ENCODE measurements at places on chromosomes 2 and 18.

- DNase-seq, result no peak
Observed at GRCh38 chr2:33040541-33040940, 93.8 kb downstream of the LTBP1 start.

- no peak for DNase-seq
Observed at GRCh38 chr18:35588122-35588521, 6.6 kb downstream of the GALNT1 start.

DNA sequence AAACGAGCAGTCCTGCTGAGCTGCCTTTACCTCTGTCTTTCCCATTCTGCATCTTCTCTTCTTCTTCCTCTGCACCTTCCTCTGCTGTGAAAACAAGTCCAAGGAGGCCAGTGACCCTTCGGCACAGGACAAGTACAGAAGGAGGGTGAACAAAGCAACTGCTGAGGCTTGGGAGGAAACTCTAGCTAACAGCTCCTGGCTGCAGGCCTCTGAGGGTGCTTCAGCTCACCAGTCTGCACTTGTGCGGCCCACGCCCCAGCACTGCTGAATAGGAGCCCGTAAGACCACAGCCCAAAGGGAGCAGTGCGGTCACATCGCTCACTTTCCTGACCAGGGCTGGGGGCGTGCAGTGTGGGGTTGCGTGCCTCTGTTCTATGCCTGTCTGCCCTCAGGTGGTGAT lies 42.1 kb upstream of the DNMT3A start:
- DNase-seq, result no peak

DNA sequence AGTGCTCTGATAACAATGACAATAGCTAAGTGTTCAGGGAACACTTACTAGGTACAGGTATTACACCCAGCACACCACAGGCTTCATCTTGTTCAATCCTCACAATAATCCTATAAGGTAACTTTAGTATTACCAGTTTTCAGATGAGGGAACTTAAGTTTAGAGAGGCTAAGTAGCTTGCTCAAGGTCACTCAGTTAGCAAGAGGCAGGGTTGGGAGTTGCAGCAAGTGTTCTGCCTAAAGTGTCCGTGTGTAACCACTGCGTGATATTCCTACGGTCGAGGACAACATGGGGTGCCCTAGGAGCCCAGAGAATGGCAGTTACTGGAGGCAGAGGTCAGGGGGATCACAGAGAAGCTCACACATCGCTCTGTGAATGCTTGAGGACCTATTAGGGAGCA lies 30.2 kb upstream of the EGR4 start:
- no peak for DNase-seq

- no peak for DNase-seq
Observed at GRCh38 chr2:11932048-11932512, 185.6 kb downstream of the LPIN1 start.

- DNase-seq, result no peak
Observed at GRCh38 chr2:82694431-82694830, 1764.6 kb downstream of the SUCLG1 start.

DNA sequence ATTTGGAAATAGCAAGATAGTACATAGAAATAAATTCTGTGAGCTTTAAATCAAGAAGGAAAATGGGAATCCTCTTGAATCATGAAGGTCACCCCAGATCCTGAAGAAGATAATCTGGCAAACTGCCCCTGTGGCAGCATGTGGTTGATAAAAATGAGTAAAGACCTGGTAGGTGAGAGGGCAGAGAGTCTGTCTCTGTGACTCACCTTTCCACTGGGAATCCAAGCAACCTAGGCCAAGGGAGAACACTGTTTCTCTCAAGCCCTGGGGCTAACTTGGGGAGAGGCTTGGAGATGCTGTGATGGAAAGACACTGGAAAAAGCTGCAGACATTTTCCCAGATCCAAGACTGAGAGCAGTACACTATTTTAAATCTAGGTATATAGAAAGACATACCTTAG lies 185.8 kb upstream of the CNTNAP5 start:
- no peak for DNase-seq

DNA sequence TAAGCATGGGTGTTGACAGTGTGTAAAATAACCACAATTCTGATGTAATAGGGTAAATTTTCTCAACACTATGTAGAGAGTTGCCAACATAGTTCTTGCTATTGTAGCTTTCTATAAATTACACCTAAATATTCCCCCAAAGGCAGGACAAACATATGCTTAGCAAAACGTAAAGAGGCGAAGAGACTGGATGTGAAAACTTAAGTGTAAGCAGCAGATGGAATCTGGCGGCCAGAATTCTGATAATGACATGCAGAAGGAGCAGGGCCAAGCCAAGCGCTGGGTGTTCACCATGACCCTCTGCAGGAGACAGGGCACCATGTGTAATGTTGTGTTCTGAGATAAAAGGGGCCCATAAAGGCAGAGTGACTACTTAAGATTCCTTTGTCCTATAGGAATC lies 105.2 kb upstream of the ZNF521 start:
- DNase-seq, result peak; percentile 82

- peak; percentile 96 for DNase-seq
Observed at GRCh38 chr2:196166876-196167275, 4.5 kb downstream of the STK17B start.

DNA sequence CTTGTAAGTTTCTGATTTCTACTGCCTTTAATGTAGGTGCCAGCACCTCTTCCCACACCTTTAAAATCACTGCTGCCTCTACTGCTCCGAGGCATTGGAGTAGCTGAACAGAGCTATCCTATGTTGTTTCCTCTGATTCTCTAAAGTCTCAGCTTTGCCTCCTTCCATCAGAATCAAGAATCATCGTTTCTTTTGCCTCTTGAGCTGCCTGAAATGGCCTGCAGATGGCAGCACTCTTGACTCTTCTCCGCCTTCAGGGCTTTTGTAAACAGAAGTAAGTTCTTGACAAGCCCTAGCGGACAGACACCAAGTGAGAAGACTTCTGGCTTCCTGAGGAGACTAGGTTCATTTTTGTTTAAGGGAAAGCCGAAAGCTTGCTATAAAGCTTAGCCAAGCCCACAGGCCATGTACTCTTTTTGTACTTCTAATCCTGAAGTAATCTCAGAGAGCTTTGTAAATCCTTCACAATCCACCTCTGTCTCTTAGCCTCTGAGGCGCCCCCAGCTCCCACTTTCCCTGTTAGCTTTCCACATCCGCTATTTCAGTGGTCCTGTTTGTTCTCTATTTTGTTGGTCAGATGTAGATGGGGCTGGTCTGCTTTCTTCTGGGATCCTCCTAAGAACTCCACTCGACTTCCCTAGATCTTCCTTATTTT lies 48.4 kb downstream of the GTF3C3 start:
- DNase-seq, result peak; percentile 57

DNA sequence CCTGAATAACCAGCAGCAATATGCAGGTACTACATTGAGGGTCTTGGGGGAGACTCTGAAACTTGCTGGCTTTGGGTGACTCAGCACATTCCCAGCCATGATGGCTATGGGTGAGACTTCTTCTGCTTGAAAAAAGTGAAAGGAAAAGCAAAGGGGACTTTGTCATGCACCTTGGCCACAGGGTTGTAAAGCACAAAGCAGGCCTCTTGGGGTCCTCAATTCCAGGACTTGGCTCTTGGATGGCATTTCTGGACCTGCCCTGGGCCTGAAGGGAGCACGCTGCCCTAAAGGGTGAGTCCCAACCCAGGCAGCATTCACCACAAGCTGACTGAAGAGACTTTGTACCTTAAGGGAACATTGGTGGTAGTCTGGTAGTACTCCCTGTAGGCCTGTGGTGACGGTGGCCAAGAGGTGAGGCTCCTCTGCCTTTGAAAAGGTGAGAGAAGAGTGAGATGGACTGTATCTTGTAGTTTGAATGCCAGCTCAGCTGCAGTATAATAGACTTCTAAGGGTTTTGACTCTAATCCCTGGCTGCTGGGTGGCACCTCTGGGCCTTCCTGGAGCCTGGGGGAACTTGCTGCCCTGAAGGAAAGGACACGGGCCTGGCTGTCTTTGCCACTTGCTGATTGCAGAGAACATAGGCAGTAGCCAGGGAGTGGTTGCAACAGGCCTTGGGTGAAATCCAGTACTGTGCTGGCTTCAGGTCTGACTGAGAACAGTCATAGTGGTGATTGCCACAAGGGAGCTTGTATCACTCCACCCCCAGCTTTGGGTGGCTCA lies 36.5 kb upstream of the CYTIP start:
- DNase-seq, result peak; percentile 64

DNA sequence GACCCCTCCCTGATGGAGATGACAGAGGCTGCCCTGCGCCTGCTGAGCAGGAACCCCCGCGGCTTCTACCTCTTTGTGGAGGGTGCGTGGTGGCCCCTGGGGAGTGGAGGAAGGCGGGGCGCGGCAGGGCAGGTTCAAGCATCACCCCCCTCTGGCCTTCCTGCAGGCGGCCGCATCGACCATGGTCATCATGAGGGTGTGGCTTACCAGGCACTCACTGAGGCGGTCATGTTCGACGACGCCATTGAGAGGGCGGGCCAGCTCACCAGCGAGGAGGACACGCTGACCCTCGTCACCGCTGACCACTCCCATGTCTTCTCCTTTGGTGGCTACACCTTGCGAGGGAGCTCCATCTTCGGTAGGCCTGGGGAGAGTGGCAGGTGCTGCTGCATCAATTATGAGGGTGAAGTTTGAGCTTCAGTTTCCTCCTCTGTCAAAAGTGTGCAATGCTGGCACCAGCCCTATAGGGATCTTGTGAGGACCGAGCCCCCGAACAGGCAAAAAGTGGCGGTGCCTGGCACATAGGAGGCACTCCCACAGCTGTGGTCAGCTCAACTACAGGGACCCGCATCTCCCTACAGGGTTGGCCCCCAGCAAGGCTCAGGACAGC lies 2.2 kb downstream of the ALPI start:
- DNase-seq, result no peak

DNA sequence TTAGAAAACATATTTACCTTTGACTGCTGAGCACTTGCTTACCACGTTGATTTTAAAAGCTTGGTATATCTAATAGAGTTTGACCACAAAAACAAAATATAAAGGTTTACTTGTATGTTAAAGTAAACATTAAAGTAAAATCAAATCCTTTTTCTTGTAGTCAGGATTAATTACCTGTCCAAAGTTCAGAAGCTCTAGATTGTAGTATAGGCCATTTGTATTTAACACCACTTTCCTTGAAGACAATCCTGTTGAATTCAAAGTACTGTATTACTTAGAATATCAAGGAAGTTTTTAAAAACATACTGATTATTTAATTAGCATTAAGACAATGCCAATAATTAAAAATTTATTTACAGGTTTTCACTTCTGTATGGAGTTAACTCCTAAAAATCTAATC lies 53.0 kb downstream of the PGAP1 start:
- no peak for DNase-seq

DNA sequence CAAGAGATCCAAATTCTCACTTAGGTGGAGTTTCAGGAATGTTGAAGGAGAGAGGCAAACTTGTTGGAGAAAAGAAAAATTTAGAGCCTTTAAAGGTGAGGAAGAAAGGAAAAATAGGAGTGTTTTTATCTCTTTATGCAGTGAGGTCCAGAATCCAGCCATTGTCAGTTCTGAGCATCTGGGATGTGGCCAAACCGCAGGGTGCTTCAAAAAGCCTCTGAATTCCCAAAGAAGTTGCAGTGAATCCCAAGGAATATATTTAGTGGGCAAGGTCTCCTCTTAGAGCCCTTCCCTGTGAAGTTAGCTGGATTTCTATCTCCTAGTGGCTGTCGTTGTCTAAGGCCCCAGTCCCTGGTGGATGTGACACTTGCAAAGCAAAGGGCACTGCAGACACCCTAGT lies 51.2 kb downstream of the MTCL1 start:
- peak; percentile 38 for DNase-seq
